Thymus (tissue), 14 donors: ENCODE measurements at places on chromosomes 11 and 22. TPM values are rescaled to one million over a fixed set of nuclear protein-coding genes. Genes with fewer than 3 reads are reported as not detected.

ABCC8 gene
- 0.42 TPM for total RNA-seq

DNA sequence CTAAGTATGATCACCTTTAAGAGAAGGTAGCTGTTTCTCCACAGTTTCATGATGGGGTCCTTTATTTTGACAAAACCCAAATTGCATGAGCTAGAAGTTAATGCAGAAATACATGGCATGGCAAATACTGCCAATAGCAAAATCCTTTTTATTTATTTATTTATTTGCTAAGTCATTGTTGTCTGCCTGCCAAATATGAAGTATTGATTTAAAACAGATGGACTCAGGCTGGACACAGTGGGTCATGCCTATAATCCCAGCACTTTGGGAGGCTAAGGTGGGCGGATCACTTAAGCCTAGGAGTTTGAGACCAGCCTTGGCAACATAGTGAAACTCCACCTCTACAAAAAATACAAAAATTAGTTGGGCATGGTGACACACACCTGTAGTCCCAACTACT lies 52.4 kb downstream of the LARGE2 start:
- DNase-seq, result no peak

GRCh38 chr11:27649800-27650199 lies 50.5 kb downstream of the BDNF start:
- DNase-seq, result no peak

GRCh38 chr11:67649634-67650510 lies 658 bp downstream of the ACY3 start:
- no peak for DNase-seq

DNA sequence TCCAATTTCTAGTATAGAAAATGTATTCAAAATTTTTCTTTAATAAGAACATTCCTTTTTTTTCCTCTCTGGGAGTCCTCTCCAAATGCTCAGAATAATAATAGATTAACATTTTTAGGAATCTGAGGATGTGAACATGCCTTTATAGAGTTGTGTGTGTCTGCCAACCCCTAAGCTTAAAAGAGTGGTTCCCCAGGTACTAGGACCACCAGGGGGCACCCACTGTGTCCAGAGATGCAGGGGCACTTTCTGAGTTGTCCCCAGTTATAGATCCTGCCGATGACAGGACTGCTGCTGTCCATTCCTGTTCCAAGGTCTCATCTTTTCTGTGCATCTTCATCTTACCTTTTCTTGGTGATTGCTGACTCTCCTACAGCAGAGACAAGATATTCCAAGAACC lies 27.0 kb upstream of the MICAL2 start:
- DNase-seq, result no peak
